Right renal pelvis (tissue), 4 donors: ENCODE measurements at places on chromosomes 16 and 17. TPM values are rescaled to one million over a fixed set of nuclear protein-coding genes. Genes with fewer than 3 reads are reported as not detected.

DNA sequence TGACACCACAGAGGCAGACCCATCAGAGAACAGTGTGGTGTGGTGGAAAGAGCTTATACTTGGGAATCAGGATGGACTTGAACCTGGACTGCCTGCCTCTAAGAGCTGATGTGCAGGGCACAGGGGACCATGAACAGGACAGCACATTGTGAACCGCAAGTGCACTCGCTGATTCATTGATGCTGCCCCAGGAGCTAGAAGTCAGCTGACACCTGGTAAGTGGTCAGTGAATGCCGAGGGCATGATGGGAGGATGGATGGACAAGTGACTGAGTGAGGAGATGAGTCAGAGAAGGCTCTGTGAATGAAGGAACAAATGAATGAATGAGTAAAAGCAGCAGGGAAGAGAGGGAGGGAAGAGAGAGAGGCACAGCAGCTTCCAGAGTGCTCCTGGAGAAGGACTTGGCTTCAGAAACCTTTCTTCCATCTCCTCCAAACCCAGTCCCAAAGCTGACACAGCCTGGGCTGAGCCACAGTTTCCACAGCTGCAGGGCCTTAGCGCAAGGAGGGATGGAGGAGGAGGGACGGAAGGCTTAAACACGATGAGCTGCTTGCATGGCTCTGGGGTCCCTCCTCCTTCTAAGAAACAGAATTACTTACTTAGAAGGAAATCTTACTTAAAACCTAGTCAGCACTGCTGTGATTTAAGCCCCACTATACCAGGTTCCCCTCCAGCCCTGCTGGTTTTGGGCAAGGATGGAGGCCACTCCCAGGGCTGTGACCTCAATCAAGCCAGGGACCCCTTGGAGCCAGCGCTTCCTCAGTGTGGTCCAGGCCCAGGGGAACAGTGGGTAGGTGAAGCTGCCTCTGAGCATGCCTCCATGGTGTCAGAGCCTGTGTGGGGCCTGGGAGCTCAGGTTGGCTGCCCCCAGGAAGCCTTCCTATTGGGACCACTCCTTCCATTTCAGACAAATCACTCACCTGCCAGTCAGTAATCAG is 184.6 kb downstream of the TMEM132E start:
- DNase-seq = no peak

GRCh38 chr17:17433000-17433703 is 43.6 kb upstream of the MED9 start:
- DNase-seq = no peak

The PITPNC1 gene
- 24.3 TPM for polyA plus RNA-seq

The SLFN13 gene
- polyA plus RNA-seq = 21.6 TPM

The ABCC11 gene
- 0.24 TPM for polyA plus RNA-seq

The NOTUM gene
- polyA plus RNA-seq = 2.4 TPM

The SHBG gene
- polyA plus RNA-seq = 3.6 TPM
